ENCODE measurements at places on chromosomes 7 and 10. TPM values are rescaled to one million over a fixed set of nuclear protein-coding genes. Genes with fewer than 3 reads are reported as not detected.

The COL28A1 gene
- polyA plus RNA-seq: not detected

The JCAD gene
- not detected for polyA plus RNA-seq

The NRP1 gene
- polyA plus RNA-seq: not detected

The ZP3 gene
- polyA plus RNA-seq: 4.1 TPM

The FLNC gene
- not detected for polyA plus RNA-seq

The BHLHA15 gene
- polyA plus RNA-seq: 5.3 TPM

The SPDYE8 gene
- 0.19 TPM for polyA plus RNA-seq

The NEUROD6 gene
- not detected for polyA plus RNA-seq

The ZNF92 gene
- 47.9 TPM for polyA plus RNA-seq

The SPDYE1 gene
- polyA plus RNA-seq: 0.10 TPM

The WBP1L gene
- 28.8 TPM for polyA plus RNA-seq

The SMURF1 gene
- 2.7 TPM for polyA plus RNA-seq

The FXYD4 gene
- not detected for polyA plus RNA-seq

The SNX8 gene
- 61.3 TPM for polyA plus RNA-seq

All from IgD-negative memory B cell (primary cell).